Stimulated activated CD4-positive, alpha-beta T cell treated with anti-CD3 and anti-CD28 coated beads, Interleukin-1b, Interleukin-23, amount 100 ng/mL, for 4 hours (primary cell): ENCODE measurements at places on chromosomes 3 and 15.

- DNase-seq, result no peak
Observed at GRCh38 chr15:74170875-74171578, 2.5 kb upstream of the ISLR start.

DNA sequence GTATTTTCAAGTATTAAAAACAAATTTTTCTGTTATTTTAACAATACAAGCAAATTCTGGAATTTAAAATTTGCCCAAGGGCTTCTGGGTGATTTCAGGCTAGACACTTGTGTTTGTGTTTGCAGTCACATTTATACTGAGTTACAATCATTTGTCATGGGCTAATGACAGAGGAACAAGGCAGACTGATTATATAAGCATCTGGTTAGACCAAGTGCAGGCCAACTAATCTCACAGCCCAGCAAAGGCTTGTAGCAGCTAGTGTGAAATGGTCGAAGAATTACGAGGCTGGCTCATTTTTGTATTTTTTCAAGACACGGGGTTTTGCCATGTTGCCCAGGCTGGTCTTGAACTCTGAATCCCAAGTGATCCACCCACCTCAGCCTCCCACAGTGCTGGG is 52.1 kb downstream of the CMTM8 start:
- DNase-seq, result no peak

DNA sequence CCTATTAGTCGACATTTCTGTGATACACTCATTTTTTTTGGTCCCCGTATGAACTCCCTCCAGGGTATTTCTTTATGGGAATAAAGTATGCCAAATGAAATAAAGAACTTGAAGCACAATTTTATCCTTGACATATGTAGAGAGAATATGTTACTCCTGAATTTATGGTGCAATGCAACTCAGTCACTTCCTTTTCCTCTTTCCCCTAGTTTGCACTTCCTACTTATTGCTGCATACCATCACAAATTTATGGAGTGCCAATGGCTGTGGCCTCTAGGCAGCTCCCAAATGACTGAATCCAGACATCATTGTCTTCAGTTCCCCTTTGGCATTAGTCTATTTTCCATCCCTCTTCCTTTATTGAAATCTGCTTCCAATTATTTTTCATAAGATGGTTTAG is 403.5 kb downstream of the FHIT start:
- DNase-seq, result no peak

DNA sequence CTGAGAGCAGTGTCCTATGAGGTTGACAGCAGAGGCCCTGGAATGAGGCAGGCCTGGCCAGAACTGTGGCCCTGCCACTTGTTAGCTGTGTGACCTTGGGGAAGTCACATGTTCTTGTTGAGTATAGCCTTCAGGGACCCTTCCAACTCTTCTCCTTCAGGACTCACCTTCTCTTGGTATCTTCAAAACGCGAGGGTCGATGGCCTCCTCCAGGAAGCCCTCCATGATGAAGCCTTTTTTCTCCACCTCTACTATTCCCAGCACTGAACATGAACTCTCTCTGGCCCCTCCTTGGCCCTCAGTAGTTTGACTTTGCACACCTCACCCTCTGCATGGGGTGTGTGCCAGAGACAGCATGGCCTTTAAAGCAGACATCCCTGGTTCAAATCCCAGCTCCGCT is 195.1 kb upstream of the LINGO1 start:
- no peak for DNase-seq

DNA sequence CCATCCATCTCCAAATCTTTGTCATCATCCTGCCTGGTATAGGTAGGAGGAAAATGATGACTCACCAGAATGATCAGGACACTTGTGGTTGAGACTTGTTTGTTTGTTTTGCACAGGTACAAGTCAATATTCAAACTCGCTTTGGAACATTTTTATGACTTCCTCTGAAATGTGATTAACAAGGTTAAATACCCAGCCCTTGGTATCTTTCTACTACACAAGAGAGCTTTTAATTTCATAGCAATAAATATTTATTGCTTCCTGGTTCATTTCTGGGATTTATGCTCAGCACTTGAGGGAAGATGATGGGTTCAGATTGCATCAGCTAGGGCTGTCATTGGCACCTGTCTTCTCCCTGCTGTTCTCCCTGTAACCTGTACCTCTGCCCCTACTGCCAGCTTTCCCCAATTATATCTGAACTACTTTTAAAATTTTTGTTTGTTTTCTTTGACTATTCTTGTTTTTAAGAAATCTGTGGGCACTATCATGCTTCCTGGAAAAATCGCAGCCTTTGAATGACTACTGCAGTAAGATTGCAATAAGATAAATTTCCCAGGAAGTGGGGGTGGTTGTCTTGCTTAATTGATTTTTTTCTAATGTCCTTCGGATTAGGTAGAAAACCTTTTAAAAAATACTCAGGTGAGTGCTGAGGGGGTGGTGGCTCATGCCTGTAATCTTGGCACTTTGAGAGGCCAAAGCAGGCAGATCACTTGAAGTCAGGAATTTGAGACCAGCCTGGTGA is 24.3 kb upstream of the GCNT3 start:
- no peak for DNase-seq

- no peak for DNase-seq
Observed at GRCh38 chr3:119580067-119580760, 922 bp downstream of the ADPRH start.

- DNase-seq, result no peak
Observed at GRCh38 chr3:189455009-189455408, 176.2 kb upstream of the TP63 start.

GRCh38 chr3:104555728-104556127 is 811.0 kb upstream of the ALCAM start:
- DNase-seq, result no peak

- no peak for DNase-seq
Observed at GRCh38 chr3:104604326-104605010, 762.2 kb upstream of the ALCAM start.

GRCh38 chr3:12822725-12823373 is 18.5 kb downstream of the RPL32 start:
- no peak for DNase-seq

DNA sequence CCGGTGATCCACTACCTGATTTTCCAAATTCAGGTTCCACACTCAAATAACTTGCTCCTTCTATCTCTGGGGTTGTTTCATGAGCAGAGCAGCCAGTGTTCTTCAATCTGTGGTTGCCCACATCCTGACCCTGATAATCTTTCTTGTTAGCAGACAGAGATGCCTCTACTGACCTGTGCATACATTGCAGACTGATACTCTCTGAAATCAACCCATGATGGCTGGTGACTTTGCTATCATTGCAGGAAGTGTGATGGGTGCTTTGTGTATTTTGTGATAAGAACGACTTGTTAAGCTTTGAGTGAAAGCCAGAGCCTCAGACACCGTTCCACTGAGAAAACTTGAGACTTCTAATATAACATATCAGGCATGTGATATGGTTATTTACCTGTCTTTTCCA is 39.9 kb downstream of the GATM start:
- DNase-seq, result no peak

DNA sequence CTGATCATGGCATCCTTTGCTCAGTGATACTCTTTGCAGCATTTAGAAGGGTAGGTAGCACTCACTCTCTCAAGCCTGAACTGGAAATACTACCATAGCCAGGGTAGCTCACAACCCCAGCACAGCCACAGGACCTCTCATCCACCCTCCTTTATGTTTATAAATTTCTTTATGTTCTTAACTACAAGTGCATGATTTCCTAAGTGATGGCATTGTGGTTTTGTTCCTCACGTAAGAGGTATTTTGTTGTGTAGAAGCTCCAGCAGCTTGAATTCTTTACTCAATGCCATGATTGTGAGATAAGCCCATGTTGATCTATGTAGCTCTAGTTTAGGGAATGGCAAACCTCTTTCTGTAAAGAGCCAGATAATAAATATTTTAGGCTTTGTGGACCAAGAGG is 7.9 kb upstream of the RTP3 start:
- DNase-seq, result no peak

DNA sequence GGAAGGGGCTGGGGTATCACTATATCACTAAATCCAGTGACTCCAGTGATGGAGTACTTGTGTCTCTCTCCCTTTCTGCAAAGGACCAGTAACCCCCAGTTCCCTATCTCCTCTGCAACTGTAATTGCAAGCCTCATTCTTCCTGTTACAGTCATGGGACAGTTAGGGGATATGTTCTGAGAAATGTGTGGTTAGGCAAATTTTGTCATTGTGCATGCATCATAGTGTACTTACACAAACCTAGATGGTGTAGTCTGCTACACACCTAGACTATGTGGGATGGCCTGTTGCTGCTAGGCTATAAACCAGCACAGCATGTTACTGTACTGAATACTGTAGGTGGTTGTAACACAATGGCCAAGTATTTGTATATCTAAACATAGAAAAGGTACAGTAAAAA is 2.2 kb downstream of the VPS8 start:
- DNase-seq, result no peak

GRCh38 chr3:99545941-99546580 is 92.3 kb upstream of the COL8A1 start:
- DNase-seq, result no peak

DNA sequence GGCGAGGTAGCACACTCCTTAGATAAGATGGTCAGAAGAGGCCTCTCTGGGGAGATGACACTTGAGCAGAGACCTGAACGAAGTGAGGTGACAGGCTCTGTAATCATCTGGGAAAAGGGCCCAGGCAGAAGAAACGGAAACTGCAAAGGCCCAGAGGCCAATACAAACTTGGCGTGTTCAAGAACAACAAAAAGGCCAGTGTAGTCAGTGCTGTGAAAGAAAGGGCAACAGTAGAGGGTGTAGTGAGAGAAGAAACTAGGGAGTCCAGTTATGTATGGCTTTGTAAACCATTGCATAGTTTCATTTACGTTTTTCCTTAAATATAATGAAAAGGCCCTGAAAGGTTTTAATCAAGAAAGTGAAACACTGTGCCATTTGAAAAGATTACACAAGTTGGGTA is 31.8 kb downstream of the PLD1 start:
- no peak for DNase-seq

DNA sequence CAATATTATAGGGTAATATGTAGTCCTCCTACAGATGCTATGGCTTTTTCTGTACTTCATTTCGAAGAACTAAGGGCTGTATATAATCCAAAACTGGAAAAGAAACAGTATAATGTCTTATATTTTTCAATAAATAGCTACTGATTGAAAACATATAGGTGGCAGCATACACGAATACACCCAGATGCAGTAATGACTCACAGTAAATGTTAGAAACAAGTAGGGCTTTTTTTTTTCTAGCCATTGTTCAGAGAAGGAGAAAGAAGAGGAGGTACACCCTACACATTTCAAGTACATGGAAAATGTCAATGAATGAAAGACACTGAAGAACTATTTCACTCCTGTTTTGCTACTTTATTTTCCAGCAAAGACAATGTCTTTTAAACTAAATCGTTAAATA is 9.4 kb downstream of the DAZL start:
- DNase-seq, result no peak

DNA sequence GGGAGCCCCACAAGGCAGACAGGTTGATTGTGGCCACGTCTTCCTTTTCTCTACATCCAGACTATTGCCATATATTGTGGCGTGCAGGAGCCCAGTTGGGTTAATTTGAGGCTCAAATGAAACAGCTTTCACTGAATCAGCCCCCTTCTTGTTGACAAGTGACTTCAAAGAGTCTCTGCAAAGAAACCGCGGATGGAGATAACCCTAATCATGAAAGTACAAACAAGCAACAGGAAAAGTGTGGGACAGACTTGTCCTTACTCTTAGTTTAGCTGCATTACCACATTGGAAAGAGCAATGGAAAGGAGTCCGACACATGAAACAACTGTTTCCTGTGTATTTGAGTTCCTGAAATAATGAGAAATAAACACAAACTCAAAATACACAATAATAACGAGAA is 3.3 kb downstream of the TMEM40 start:
- no peak for DNase-seq

GRCh38 chr3:180382638-180383180 is 219.3 kb upstream of the TTC14 start:
- no peak for DNase-seq

DNA sequence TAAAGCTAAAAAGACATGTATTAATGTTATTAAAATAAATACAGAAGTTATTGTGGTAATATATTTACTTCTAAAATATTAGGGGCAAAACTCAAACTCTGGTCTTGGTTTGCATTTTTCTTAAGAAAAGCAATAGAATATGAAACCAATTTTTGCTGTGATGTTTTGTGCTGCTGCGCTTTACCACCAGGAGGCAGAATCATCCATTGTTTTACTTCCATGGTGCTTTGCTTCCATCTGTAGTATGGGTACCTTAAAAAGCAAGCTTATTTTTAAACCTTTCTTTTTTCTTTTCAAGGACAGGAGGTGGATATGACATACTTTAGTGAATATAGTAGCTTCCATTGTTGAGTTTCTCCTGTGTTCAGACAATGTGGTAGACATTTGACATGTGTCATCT is 46.6 kb upstream of the MRPL3 start:
- no peak for DNase-seq

DNA sequence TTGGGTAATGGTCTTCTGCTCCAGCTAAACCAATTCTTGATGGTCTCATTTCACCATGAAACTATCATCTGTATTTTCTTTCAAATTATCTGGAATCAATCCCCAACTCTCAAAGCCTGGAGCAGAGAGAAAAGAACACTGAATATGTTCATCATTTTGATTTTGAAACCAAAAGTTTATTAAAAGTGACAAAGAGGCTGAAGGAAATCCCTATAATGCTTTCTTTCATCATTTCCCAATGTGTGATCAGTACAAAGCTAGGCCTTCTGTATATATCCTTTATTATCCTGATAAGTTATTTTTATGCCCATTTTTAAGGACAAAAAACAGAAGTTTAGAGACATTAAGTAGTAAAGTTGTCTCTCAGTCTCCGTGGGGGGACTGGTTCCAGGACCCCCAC is 50.1 kb upstream of the MBNL1 start:
- no peak for DNase-seq

DNA sequence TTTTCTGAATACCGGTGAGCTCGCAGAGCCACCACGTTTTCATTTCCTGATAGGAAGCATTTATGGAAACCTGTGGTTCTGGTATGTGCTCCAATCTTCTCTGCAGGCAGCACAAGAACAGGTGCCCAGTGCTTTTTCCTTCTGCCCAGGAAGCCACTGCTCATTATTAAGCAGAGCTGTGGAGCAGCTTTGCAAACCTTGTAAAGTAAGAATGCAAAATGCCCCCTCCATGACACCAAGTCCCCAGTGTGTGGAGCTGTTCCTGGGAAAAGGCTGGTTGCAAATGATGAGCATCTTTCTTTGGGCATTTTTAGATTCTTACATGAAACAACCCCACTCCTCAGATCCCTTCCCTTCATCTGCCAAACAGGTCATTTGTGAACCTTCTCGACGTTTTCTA is 65.7 kb upstream of the MRPL3 start:
- DNase-seq, result no peak

DNA sequence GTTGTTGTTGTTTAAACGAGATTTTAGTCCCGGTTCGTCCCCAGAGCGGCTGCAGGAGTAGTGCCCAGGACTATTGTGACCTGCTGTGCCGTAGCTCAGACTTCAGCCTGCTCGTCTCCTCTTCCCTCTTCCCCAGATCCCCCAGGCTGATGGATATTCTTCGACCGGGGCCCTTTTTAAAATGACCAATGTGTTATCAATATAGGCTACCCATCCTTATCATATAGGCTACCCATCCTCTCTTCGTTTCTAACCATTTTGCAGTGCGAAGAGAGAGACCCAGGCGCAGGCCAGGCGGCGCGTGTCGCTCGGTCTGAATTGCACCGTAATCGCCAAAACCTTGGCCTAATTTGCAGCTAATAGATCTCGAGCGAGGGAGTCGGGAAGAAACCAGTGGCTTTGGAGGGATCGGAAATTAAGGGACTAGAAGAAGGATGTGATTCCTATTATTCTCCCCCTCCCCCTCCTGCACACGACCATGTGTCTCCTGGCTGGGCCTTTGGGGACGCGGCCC is 23.0 kb downstream of the NR2F2 start:
- no peak for DNase-seq
